ENCODE measurements at places on chromosomes 6 and 20.

DNA sequence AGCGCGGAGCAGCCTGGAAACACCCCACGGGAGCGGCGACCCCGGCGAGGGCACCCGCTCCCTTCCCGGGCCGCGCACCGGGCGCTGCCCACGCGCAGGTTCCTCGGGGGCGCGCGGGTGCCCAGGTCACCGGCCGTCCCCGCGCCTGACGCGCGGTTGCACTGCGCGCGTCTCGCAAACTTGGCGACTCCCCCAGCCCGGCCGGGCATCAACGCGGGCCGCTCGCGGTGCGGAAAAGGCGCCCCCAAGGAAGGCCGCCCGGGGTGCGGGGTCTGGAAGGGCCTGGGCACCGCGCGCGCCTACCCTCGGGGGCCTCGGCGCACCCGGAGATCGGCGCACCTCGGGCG is 555 bp upstream of the ZBTB46 start:
- DNase-seq: no peak

DNA sequence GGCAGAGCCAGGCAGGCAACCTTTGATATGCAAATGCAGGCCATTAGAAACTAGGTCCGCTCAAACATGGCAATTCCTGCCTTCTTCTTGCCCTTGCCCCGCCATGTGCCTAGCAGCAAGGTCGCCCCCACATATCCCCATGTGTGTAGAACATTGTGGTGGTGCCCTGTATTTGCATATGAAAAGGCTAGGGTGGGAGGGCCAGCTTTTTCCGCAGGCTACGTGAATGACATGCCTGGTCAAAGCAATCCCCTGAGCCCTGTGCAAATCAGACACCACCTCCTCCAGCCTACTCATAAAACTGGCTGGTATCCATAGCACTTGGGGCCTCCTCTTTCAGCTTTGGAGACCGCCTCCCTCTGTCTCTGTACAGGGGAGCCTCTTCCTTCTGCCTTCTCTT is 31.6 kb downstream of the GSTA2 start:
- no peak for DNase-seq

- DNase-seq: no peak
Measured at GRCh38 chr6:33192105-33192646, at the start of gene COL11A2. Gene COL11A2 (minus strand): TSS chr6:33192467. CDS start chr6:33192240, 227 bp downstream.

DNA sequence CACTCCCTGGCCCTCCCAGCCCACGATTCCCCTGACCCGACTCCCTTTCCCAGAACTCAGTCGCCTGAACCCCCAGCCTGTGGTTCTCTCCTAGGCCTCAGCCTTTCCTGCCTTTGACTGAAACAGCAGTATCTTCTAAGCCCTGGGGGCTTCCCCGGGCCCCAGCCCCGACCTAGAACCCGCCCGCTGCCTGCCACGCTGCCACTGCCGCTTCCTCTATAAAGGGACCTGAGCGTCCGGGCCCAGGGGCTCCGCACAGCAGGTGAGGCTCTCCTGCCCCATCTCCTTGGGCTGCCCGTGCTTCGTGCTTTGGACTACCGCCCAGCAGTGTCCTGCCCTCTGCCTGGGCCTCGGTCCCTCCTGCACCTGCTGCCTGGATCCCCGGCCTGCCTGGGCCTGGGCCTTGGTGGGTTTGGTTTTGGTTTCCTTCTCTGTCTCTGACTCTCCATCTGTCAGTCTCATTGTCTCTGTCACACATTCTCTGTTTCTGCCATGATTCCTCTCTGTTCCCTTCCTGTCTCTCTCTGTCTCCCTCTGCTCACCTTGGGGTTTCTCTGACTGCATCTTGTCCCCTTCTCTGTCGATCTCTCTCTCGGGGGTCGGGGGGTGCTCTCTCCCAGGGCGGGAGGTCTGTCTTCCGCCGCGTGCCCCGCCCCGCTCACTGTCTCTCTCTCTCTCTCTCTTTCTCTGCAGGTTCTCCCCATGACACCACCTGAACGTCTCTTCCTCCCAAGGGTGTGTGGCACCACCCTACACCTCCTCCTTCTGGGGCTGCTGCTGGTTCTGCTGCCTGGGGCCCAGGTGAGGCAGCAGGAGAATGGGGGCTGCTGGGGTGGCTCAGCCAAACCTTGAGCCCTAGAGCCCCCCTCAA is at the start of gene LTA:
LTA (plus strand) TSS at position 249 of the 871 bp plus-strand sequence; CDS start at position 703, 454 bp downstream.
- DNase-seq: peak; percentile 89

DNA sequence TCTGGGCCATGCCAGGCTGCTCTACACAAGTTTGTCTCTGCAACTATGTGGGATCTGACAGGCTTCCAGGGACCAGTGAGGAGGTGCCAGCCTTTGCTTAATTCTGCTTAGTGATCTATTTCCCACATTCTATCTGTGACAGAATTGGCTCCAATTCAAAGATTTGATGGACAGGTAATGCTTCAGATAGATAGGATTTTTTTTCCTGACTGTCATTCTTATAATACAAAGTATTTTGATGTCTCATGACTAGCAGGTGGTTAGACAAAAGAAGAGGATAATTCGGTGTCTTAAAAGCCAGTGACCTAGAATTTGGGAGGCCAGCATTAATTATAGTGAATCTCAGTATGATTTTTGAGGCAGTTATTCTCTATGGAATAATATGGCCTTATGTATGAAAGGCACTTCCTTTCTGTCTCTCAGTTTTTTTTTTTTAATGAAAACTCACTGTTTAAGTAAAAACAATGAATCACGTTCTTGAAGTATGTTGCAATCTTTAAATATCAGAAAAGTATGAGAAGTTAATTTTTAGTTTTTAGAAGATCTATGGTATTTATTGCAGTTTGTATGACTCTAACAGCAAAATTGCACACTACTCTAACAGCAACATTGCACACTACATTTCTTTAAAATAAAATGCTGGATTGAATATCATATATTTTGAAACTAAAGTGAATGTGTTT is 43.7 kb downstream of the TMEM200A start:
- DNase-seq: no peak

DNA sequence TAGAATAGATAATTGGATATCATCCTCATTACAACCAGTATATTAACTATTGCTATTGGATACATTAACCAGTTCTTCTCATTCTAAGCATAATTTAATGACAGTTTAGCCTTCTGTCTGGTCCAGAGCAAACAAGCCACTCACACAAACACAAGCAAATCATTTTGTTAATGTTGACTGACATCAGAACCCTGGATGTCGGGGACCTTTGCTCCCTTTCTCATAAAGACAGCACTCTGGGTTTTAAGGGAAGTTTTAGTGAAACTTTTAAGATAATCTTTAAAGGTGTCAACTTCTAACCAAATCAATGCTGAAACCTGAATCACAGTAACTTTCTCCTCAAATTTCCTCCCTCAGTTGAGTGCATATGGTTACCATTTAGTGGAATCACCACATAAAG is 113.9 kb downstream of the PTPRK start:
- DNase-seq: no peak

- DNase-seq: no peak
Measured at GRCh38 chr6:105907991-105908390, 178.1 kb upstream of the PRDM1 start.

GRCh38 chr6:105136431-105137350 is 43.1 kb downstream of the POPDC3 start:
- peak; percentile 53 for DNase-seq

DNA sequence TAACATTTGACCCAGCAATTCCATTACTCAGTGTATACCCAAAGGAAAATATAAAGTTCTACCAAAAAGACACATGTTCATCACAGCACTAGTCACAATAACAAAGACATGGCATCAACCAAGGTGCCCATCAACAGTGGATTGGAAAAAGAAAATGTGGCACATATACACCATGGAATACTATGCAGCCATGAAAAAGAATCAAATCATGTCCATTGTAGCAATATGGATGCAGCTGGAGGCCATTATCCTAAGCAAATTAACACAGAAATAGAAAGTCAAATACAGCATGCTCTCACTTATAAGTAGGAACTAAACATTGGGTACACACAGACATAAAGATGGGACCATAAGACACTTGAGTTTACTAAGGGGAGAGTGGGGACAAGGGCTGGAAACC is 441.9 kb upstream of the ID4 start:
- DNase-seq: no peak

DNA sequence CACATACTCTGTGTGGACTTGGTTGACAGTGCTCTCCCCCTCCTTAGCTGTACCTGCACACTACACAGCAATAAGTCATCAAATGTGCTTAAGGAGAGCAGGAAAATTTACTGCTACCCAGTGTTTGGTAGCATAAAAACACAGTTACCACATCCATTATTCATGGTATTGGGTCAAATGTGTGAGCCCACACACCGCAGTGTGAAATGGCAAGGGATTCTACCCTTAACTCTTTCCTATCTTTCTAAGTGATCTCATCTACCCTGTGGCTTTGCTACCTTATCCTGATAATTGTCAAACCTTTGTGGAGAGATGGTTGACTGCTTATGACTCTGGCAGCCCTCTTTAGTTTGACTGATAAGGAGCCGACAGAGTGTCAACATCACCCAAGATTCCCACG is 47.6 kb downstream of the STX11 start:
- DNase-seq: no peak

- DNase-seq: no peak
Measured at GRCh38 chr20:1995531-1996310, 1.9 kb upstream of the PDYN start.

- no peak for DNase-seq
Measured at GRCh38 chr6:13908955-13909381, 15.8 kb upstream of the RNF182 start.

- no peak for DNase-seq
Measured at GRCh38 chr6:52718550-52718949, 44.7 kb downstream of the GSTA2 start.

GRCh38 chr6:74969591-74970267 is 236.1 kb downstream of the COL12A1 start:
- no peak for DNase-seq

DNA sequence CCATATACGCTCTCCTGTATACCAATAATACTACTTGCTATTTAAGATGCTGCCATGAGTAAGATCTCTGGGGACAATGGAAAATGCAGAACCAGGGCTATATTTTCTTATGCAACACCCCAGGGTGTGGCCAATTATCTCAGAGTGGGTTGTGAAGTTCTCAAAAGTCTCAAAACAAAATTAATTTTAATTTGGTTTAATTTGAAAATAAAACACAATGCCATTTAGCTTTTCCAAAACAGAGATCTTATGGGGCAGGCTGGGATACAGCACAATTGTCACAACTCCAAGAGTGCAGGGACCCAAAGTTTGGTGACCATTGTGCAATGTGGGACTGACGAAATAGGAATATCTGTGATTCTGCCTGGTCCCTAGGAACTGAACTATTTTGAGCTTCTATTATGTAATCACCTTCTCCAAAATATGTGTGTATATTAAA is 43.1 kb downstream of the MBOAT1 start:
- no peak for DNase-seq

- peak; percentile 78 for DNase-seq
Measured at GRCh38 chr20:36645998-36646397, at the start of gene SLA2. Gene SLA2 (minus strand): TSS chr20:36646196. CDS start chr20:36641335, 4,861 bp downstream.

DNA sequence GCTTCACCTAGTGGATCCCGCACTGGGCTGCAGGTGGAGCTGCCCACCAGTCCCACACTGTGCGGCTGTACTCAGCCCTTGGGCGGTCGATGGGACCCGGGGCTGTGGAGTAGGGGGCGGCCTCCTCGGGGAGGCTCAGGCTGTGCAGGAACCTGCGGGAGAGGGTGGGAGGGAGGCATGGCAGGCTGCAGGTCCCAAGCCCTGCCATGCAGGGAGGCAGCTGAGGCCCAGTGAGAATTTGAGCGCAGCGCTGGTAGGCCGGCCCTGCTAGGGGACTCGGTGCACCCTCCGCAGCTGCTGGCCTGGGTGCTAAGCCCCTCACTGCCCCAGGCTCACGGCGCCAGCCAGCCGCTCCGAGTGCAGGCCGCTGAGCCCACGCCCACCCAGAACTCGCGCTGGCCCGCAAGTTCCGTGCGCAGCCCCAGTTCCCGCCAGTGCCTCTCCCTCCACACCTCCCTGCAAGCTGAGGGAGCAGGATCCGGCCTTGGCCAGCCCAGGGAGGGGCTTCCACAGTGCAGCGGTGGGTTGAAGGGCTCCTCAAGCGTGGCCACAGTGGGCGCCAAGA is 1407.6 kb downstream of the EPHA7 start:
- DNase-seq: no peak

DNA sequence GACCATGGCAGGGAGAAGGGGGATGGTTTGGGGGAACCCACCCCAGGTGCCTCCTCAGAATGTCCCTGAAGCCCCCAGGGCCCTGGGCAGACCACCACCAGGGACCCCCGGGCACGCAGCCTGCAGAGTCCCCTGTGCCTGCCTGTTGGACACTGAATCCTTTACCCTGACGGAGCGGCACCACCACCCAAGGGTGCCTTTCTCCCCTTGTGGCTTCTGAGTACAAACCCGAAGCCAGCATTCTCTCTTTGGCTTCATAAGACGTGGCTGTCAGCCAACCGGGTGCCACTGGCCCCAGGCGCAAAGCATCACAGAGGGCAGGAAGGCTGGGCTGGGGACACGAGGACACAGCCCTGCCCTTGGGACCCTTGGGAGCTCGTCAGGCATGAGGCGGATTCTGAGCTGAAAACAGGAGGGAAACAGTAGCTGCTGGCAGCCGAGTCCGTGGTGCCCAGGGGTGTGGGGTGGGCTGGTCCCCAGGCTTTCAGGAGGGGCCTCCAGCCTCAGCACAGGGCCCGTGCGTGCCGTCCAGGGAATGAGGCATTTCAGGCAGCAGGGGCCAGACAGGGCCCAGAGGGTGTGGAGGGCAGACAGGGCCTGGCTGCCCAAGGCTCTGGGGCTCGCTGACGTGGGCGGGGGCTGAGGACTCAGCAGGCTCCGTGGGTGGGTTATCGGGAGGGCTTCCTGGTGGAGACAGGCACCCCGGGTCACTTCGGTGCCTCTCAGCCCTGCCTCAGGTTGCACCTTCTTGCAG is 3.5 kb downstream of the COL9A3 start:
- DNase-seq: no peak

- no peak for DNase-seq
Measured at GRCh38 chr6:14999106-14999505, 246.8 kb upstream of the JARID2 start.

GRCh38 chr6:166153966-166154365 is 13.7 kb downstream of the TBXT start:
- DNase-seq: no peak

DNA sequence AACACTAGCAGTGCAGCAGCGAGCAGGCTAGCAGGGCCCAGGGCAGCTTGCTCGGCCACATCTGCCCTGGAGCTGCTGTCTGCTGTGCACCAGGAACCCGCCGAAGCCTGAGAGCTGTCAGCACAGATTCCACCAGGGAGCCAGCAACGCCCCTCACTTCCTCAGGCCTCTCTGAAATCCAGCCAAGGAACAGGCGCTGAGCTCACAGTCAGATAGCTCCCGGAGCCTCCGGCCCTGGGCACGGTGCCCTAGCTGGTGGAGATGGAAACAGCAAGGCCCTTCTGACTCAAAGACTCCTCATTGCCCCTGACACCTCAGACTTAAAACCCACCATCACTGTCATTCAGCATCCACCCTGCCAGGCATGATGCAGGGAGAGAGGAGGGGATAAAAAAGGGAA is 839.4 kb downstream of the MAFB start:
- DNase-seq: no peak

GRCh38 chr6:48985025-48985424 is 478.0 kb downstream of the MMUT start:
- no peak for DNase-seq

- no peak for DNase-seq
Measured at GRCh38 chr20:38343311-38344106, 2.8 kb upstream of the LBP start.
